ENCODE measurements at places on chromosomes 3 and 15.

DNA sequence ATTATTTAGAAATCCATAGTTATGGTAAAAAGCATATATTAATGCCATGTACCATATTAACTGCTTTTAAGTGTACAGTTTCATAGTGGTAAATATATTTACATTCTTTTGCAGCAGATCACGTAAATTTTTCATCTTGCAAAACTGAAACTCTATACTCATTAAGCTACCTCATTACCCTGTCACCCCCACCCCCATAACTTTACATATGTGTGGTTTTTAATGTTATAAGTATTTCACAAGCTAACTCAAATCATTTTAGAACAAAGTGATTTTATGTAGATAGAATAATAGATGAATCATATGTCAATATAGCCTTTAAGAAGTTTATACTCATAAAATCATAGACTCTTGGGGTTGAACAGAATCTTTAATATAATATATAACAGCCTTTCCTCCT lies 7.1 kb upstream of the TP63 start:
- DNase-seq, result no peak

GRCh38 chr3:176687754-176688153 lies 509.5 kb downstream of the TBL1XR1 start:
- DNase-seq, result no peak

DNA sequence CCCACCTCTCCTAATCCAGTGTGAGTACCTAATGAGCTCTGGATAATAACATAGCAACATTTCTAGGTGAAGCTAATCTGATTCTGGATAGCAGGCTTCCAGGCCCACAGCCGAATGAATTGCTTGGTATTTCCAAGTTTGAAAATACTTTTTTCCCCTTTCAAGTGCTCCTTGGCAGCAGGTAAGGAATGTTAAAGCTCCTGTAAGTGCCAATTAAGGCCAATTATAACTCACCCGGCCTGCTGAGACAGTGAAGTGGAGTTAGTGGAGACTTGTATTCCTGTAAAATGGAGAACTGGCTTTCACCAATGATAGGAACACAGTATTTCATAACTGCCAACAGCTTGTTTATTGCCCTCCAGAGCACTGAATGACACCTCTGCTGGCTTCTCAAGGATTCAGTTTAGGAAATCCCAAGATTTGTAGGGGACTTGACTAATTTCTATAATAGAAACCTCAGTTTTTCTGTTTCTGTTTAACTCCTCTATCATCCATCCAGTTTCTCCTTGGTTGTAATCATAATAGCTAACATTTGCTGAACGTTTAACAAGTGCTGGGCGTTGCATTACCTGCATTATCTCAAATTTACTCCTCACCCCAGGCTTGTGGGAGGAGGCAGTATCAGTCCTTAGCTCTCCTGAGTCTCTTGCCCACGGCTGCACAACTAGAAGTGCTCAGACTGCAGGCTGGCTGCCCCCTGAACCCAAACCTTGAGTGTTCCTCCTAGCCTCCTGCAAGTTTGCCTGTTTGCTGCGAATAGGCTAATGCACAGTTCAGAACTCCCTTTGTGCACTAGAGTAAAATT lies 52.7 kb upstream of the SCAANT1 start:
- no peak for DNase-seq

DNA sequence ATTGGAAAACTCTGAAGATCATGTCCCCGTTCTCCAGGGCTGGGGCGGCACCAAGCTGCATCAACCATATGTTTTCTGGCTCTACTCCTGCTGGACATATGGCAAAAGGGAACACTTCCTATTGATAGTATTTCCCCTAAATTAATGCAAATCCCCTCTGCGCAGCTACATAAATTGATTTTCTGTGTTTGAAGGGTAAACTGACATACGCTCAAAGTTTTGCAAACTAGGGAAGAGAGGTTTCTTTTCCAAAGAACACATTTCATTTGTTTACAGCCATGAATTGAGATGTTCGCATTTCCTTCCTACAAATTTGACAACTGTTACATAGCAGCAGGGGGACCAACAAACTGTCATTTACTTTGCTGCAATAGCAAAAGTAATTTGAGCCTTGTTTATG lies 35.9 kb downstream of the CTXND1 start:
- no peak for DNase-seq

GRCh38 chr15:92326236-92326635 lies 67.4 kb upstream of the ST8SIA2 start:
- no peak for DNase-seq

- DNase-seq, result no peak
Observed at GRCh38 chr3:128794067-128794768, 68.2 kb downstream of the RAB7A start.

DNA sequence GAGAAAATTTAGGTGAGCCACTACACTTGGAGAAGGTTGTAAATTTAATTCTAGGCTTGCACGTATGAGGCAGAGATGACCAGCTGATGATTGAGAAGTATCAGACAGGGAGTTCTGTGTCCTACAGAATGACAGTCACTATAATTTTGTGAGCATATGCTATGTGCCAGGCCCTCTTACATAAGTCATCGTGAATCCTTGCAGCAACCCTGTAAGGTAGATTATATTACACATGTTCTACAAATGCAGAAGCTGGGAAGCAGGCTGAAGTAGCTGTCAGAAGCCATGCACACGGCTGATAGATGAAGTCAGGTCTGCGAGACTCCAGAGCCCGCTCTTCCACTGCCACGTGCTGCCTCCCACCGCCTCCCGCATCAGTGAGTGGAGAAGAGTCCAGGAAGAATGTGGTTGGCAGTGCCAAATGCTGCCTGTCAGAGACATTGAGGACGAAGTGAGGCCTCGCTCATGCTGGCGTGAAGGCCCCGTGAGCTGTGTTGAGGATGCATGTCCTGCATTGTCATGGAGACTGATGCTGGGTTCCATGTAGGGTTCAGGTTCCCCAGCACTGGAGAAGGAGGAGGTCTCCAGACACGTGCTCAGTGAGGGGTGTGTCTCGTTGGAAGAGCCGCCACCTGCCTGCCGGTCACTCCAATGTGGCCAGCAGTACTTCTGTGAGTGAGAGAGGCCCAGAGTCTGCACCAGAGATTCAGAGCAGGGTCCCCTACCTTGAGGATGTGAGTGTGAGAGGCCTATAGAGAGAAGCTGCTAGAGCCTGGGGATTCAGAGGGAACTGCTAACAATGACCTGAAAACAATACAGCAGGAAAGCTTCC lies 123.3 kb upstream of the PLXNA1 start:
- DNase-seq, result no peak

DNA sequence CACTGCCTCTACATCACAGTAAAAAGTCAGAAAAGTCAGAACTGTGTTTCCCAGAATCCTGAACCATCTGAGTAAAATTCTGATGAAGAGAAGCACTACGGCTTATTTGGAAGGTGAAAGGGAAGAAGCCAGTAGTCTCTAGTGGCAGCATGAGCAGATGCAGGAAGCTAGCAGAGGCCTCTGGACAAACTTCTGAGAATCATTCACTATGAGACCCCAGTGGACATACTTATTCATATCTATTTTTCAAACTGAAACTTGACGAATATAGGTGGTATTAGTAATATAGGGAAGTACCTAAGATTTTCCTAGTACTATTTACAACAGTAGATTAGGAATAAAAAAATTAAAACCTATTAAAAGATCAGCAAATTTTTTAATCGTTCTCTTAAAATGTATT lies 272.8 kb upstream of the TTC14 start:
- no peak for DNase-seq

DNA sequence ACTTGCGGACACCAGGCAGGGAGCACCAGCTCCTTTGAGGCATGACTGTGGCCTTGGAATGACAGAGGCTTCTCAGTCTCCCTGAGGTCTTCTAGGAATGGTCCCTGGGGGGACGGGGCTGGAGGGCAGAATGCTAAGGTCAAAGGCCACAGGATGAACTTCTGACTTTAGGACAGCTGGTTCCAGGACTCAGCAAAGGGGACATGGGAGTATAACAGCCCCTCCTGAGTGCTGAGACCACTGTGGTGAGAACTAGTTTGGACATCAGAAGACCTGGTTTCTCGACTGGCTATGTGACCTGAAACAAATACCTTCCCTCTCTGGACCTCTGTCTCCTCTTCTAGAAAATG lies 17.8 kb downstream of the ITGA11 start:
- no peak for DNase-seq

Measured in stimulated activated CD4-positive, alpha-beta T cell treated with anti-CD3 and anti-CD28 coated beads, Interleukin-1b, Interleukin-23, amount 100 ng/mL, for 24 hours (primary cell).